Aorta (tissue), 5 donors: ENCODE measurements at places on chromosomes 7 and 10. TPM values are rescaled to one million over a fixed set of nuclear protein-coding genes. Genes with fewer than 3 reads are reported as not detected.

DNA sequence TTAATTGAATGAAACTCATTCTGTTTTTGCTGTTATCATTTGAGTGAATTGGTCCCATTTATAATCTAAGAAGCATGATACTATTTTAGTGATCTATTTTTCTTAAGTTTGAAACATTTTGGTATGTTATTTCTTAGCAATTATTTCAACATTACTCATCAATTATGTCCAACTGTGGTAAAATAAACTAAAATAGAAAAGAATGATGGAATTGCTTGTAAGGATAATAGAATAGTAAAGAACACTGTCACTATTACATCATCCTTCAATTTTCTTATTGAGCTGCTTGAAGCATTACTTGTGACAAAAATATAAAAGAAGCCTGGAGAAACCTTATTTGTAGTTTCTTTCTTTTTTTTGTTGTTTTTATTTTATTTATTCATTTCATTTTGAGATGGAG is 42.4 kb downstream of the ZNF487 start:
- no peak for DNase-seq

- DNase-seq: no peak
Observed at GRCh38 chr10:119316729-119317097, 109.3 kb downstream of the GRK5 start.

DNA sequence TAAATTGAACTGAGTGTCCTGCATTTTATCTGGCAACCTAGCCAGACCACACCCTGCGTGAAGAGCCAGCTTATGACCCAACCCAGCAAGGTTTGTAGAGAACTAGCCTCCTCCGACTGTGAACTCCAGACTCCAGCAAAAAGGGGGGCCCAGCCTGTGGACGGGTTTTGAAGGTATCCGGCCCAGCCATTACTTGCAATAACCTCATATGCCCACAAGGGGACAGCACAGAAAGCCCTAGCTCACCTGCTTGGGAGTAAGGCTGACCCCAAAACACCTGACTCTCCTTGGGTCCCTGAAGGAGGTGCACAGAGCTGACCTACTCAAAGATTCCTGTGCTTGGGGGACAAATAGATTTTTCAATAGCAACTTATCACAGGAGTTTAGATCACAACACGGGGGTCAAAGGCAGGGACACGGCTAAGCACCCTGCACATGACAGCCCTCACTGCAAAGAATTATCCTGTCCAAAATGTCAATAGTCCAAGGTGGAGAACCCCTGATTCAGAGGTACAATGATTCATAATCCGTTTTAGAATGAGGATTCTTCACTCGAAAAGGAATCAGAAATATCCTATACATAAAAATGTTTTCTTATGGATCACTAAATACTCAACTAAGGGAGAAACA is 4.6 kb downstream of the TRPV6 start:
- no peak for DNase-seq

GRCh38 chr10:77448226-77448625 is 189.4 kb downstream of the KCNMA1 start:
- DNase-seq: no peak

DNA sequence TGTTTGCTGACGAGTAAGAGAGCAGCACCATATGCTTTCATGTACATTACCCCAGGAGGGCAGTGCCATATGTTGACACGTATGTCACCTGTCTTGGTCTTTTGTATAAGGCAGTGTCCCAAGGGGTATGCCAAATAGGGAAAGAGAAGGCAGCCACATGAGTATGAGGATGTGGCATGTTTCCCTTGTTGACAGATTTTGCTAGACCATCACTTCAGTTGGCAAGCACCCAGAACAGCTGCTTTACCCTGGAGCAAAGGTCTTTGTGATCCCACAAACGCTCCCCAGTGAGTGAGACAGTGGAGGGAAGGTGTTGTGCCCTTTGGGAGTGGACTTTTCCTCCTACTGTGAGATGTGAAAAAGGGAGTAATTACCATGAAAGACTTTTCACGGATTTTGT is 350.1 kb downstream of the ETV1 start:
- DNase-seq: no peak

DNA sequence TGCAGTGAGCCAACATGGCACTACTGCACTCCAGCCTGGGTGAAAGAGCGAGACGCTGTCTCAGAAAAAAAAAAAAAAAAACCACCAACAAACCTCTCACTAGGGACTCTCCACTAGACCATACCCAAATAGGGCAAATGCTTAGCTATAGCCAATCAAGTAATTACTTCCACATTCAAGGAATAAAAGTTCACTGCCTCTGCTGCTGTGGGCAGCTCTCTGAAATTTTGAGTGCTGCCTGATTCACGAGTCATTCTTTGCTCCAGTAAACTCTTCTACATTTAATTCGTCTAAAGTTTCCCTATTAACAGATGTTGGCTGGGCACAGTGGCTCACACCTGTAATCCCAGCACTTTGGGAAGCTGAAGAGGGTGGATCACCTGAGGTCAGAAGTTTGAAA is 4.7 kb upstream of the NRBF2 start:
- no peak for DNase-seq

DNA sequence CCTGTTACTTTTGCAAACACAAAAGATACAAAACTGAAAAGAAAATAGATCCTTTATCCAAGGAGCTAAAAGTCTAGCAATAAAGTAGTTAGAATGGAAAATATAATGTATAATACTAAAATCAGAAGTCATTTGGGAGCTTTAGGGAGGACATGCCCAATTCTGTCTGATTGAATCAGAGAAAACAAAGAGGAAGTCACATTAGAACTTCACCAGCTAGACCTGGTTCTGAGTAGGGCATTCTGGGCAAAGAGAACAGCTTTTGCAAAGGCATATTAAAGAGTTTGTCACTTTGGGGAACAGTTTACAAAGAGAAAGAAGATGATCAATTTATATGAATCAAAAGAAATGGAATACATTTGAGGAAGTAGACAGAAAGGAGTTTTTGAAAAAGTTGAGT is 107.0 kb upstream of the PRSS1 start:
- DNase-seq: no peak

GRCh38 chr7:64755865-64756264 is 38.4 kb upstream of the ZNF138 start:
- no peak for DNase-seq

- no peak for DNase-seq
Observed at GRCh38 chr10:65769828-65770227, 1156.0 kb upstream of the LRRTM3 start.

- DNase-seq: no peak
Observed at GRCh38 chr10:111077479-111077784, 603 bp downstream of the ADRA2A start.

GRCh38 chr10:6737080-6737641 is 157.1 kb upstream of the PRKCQ start:
- no peak for DNase-seq

- no peak for DNase-seq
Observed at GRCh38 chr7:154789404-154789803, 213.5 kb downstream of the PAXIP1 start.

DNA sequence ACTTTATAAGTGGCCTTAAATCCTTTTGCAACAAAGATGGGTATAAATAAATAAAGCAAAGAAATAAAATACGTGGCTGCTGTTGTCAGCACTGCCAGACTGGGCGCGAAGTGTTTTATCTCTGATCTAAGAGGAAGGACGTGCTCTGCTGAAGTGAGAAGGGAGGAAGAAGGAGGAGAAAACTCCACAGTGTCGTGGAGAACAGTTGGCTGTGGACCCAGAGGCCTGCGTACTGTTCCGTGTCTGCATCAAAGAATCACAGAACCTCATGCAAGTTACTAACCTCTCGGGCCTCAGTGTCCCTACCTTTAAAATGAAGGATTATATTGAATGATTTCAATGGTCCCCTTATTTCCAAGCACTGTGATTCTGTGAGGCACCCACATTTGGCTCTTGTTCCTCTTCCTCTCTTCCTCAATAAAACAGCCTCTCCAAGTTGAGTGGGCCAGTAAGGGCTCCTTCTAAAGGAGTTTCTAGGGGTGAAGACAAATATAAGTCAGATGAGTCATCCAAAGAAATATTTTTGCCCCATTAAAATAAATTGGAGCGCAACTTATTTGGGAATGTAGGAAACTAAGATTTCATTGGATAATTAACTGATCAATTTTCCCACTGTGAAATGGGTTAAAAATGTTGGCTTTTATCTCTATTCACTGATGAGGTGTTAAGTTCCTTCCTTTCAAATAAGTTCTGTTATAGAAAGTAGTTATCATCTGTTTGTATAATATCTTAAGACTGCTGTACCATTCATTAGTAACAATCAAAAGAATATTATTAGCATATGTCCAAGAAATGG is 126.9 kb upstream of the EFCAB10 start:
- DNase-seq: no peak

DNA sequence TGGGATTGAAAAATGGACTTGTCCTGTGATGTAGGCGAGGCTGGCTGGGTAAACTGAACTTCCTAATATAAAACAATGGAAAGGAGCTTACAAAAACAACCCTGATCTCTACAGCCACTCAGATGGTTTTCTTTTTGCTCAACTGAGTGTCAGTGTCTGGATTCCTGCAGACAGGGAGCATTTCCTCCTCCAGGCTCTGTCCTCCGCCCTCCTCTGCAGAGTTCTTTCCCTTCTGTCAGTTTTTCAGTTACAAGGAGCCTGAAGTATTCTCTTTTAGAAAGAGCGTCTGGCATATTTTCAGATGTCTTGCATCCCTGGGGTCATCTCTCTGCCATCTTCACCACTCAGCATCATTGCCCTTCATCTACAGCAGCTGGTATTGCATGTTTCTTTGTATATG is 50.0 kb upstream of the PITRM1 start:
- no peak for DNase-seq

GRCh38 chr10:21173802-21174714 is 276.9 kb upstream of the NEBL start:
- peak; percentile 78 for DNase-seq

DNA sequence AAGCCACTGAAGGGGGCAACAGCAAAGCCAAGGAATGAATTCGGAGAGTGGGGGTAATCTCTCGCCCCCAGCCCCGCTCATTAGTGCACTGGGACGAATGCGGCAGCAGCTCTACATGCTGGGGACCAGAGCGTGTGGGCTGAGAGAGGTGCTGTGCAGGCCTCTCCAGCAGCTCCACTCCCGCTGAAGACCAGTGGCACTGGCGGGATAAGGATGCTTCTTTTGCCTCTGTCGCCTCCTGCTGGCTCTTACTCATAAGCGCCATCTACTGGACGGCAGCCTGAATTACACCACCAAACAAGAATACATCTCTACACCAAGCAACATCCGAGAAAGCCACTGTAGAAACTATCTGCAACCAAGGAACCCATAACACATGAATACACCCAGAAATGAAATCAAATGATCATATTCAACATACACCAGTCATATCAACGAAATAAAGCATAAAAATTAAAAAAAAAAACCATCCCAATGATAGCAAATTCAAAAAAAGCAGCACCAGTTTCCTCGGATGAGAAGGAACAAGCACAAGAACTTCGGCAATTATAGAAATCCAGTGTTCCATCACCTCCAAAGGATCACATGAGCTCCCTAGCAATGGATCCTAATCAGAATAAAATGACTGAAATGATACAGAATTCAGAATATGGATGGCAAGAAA is 79.0 kb upstream of the TMEM168 start:
- DNase-seq: no peak

- DNase-seq: peak; percentile 43
Observed at GRCh38 chr10:43208147-43209073, 58.5 kb downstream of the RASGEF1A start.

GRCh38 chr7:135151533-135151932 is 3.7 kb downstream of the TMEM140 start:
- no peak for DNase-seq

DNA sequence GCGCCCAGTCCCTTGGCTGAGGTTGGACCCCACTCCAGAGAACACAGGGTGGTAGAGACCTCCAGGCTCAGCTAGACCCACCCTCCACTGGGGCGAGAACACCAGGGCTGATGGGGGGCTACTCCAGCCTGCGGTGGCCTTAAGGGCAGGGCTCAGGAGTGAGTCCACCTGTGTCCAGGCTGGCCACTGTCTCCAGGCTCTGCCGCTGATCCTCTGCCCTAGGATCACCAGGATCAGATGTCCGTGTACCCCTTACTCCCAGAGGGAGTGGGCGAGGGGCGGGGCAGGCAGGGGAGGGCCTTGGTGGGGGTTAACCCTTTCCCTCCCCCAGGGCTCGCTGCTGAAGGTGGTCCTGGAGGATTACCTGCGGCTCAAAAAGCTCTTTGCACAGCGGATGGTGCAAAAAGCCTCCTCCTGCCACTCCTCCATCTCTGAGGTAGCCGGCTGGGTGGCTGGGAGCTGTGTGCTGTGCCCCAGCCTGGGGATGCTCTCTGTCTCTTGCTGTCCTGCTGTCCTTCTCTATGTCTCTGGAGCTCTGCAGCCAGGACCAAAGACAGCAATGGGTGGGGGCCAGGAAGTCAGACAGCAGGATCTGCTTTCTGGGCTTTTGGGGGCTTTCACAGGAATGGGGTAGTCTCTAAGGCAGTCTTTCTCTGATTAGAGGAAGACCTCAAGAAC is 38.0 kb downstream of the PSAP start:
- DNase-seq: no peak

DNA sequence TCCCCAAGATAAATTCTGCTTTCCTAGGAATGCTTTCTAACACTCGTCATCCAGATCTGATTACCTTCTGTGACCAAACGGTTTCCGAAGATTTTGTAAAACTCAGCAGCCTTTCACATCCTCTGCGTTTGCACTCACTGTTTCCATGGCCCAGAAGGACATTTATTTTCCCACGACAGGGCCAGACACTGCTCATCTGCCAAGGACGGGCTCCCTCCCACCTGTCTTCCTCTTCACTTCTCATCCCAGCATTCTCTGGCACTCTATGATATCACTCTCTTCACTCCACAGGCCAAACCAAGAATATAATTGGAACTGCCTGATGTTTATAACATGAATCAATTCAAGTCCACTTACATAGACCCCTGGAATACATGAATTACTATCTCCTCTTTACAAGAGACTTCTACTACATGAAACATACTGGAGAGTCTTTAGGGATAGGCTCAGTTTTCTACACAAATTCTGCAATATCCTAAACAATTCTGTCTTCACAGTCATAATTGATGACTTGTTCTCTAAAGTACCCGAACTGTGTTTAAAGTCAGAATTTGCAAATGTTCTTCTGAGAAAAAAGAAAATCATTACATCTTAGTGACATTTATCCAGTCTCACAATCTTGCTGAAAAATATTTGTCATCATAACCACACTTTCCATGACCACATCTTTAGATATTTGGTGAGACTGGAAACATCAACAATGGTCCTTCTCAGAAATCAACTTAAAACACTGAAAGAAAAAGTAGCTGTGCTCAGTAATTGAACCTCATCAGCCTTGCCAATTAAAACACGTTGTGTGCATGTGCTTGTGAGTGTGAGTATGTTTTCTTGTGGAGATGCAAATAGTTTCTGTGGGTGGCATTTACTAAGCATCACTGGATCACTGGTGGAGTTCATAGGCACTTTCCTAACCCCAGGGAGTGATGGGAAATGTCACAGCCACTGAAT is 79.5 kb upstream of the PRSS58 start:
- DNase-seq: no peak

- no peak for DNase-seq
Observed at GRCh38 chr10:50333872-50334271, 82.6 kb upstream of the ASAH2 start.

The CLDN3 gene
- 17.4 TPM for polyA plus RNA-seq

The KCND2 gene
- not detected for polyA plus RNA-seq

The HTR5A gene
- polyA plus RNA-seq: not detected

The DLX5 gene
- polyA plus RNA-seq: not detected

The ZNF467 gene
- polyA plus RNA-seq: 2.1 TPM

The ZNF722 gene
- polyA plus RNA-seq: not detected

The YKT6 gene
- polyA plus RNA-seq: 47.2 TPM

The CALU gene
- 164 TPM for polyA plus RNA-seq

The GOLGA7B gene
- polyA plus RNA-seq: 0.13 TPM

The CALY gene
- polyA plus RNA-seq: not detected

The ITGB1 gene
- polyA plus RNA-seq: 697 TPM

The PON3 gene
- polyA plus RNA-seq: not detected
